ENCODE measurements at places on chromosomes 4 and X.

GRCh38 chr4:127782275-127783025, at the start of gene HSPA4L:
TSS of gene HSPA4L (plus strand) at chr4:127782322. CDS start at chr4:127782551, 229 bp downstream.
- no peak for DNase-seq

DNA sequence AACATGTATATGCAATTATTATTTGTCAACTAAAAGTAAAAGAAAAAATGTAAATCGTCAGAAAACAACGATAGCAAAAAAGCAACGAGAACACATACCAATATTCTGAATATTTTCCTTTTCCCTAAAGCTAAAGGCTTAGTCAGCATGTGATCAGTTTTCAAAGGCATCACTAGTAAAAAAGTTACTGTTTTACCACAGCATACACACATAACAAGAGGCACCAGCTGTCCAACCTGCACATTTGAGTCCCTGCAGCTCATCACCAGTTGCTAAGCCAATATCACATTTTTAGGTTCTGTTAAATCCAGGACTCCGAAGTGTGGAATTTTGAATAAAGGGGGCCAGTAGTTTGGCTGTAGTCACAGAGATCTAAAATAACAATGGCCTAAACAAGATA, 203.8 kb downstream of the ADGRA3 start:
- DNase-seq = no peak

- no peak for DNase-seq
These were observed 58.6 kb downstream of the AREG start for GRCh38 chr4:74503580-74503979.

DNA sequence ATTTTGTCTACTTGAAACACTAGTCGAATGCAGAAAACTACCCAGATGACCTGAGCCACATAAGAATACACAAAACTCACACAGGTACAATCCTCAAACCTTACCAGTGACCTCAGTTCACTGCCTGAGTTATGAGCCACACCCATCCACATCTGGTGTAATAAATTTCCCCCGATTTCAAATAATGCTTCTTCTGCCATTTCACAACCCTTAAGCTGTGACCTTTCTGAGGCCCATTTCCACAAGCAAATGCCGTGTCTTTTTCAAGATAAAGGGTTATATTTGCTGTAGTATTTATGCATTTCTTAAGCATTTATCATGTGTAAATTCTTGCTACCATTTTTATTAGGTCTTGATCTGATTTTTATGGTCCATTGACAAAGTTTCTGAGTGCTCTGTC, 1.8 kb upstream of the ARHGEF38 start:
- no peak for DNase-seq

GRCh38 chr4:20193141-20193936, 58.4 kb upstream of the SLIT2 start:
- DNase-seq = no peak

GRCh38 chr4:104416725-104417356, 77.9 kb downstream of the CXXC4 start:
- DNase-seq = no peak

DNA sequence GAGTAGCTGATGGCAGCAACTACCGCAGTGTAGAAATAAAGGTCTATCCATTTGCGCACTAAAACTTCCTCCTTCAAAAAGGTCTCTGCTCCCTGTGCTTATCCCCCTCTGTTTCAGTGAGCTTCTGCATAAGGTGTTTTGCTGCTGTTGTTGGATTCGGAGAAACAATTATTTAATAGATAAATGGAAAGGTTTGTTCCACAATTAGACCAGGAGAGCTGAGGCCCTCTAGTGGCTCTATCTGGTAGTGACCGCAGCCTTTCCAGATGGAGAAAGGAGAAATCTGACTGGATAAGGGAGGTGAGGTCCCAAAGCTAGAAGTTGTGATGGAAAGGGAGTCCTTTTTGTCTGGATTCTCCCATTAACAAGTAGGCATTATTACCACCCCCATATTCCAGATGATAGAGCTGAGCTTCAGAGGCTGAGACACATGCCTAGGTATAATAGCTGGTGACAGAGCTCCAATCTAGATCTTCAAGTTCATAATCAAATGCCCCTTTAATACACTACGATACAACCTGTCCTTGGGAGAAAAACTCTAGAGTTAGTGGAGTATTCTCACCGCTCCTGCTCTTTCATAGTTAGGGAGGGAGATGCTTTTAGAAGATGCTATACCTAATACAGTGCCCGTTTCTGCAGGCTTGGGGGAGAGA, 5.1 kb upstream of the GABRQ start:
- DNase-seq = no peak

DNA sequence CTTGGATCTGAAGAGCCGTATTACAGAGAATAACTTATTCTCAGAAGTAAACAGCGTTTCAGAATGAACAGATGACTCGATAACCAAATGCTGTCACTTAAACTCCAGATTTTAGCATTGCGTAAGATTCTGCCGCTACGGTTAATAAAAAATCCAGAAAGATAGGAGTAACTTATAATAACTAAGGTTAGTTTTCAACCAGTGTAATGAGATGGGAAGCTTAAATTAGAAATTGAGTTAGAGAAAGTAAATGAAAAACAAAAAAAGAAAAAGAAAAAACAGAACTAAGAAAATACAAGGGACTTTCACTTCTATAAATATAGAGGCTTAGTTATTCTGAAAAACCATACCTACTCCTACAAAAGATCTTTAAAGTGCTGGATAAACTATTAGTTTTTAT, 13.1 kb upstream of the PARM1 start:
- no peak for DNase-seq

All from stimulated activated CD8-positive, alpha-beta memory T cell treated with anti-CD3 and anti-CD28 coated beads, Interleukin-4, amount 100 ng/mL, for 1 hour (primary cell).